ENCODE measurements at places on chromosomes 3 and 15.
A peak's percentile ranks its signal among the peaks of the same experiment; 100 is the strongest.

GRCh38 chr3:141663993-141664392, 74.1 kb upstream of the RNF7 start:
- no peak for DNase-seq

DNA sequence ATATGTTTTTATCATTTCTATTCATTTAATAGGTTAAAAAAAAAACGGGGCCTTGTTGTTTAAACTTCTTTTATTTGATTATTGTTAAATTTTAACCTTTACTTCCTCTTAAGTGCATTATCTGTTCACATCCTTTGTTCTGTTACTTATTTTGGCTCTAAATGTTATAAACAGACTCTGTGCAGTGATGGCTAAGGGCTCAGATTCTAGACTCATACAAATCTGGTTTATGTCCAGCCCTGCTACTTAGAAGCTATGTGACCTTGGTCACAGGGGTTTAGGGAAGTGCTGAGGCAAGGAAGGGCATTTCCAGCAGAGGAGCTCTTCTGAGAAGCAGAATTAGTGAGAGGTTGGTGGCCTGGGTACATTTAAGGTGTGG, 55.3 kb upstream of the VILL start:
- no peak for DNase-seq

DNA sequence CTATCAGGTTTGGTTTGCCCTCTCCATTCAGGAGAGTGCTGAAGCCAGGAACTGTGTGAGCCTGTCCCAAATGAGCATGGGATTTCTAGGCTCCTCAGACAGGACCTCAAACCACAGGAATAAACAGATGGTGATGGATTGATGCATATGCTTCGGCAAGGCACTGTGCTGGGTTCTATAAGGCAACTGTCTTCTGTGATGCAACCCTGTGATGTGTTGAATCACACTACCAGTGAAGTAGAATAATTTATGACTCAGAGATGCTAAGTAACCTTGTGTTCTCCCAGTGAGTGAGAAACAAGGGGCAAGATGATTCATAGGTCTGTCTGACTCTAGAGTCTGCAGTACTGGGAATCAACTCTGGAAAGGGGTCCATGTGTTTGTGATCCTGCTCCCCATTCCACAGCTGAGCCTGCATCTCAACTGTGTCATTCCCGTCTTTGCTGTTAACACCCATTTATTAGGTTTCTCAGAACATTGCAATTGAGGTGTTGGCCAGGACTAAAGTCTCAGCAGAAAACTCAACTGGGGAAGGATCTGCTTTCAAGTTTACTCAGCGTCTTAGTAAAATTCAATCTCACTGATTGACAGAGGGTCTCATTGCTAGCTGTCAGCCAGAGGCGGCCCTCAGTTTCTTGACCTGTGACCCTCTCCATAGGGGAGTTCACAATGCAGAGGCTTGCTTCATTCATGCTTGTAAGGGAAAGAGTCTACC, 510.1 kb upstream of the CFAP20DC start:
- peak; percentile 49 for DNase-seq

GRCh38 chr3:114700637-114701234, 406.9 kb downstream of the TIGIT start:
- DNase-seq: no peak

DNA sequence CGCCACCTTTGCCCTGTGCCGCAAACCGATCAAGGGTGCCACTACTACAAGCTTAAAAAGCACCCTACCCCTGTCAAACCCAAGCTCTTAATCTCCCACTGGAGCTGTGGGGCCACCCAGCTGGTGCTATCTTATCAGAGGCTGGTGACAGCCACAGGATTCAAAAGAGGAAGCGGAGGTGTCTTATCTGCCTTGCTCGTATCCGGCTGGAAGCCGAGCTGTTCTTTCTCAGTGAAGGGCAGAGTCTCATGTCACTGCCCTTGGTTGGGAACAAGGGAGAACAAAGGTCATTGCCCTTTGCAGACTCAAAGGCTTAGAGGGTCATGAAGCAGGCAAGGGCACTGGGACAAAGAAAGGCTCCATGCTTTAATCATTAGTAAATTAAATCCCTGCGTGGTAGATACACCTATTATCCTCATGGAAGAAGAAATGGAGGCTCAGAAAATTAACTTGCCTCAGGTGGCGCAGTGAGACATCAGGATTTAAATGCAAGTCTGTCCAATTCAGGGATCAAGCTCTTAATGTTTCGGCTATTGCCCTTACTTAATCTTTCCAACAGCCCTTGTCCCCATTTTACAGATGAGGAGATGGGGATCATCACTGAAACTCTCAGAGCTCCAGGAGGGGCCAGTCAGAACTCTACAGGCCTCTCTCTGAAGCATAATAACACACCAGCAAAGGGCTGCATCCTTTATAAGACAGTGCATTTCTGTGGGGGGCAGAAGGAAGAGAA, 360.0 kb upstream of the PROK2 start:
- no peak for DNase-seq

GRCh38 chr3:68893600-68894239, 38.6 kb downstream of the TAFA4 start:
- DNase-seq: peak; percentile 12

DNA sequence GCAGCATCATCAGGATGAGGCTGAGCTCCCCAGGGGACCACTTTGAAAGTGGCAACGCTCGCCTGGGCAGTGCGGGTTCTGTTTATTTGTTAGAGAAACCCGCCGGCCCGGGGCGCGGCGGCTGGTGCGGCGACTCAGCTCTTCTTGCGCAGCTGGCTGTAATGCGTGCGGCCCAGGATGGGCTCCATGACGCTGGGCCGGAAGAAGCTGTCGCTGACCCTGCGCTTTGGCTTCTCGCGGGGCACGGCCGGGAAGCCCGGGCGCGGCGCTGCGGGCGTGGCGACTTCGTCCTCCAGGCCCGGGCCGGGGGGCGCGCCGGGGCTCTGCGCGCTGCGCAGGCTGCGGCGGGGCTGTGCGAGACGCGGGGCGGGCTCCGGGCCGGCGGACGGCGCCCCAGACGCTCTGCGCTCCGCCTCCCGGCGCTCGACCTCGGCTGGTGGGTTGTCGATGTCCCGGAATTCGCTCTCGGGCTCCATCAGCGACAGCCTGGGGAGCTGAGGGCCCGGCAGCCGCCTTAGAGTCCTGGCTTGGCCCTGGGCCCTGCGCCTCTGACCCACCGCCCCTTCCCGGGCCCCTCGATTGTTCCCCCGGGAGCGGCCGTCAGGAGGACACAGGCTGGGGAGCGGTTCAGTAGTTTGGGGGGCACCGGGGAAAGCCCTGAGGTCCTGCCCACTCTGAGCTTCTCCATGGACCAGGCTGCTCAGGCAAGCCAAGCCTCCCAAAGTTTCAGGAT, 10.3 kb upstream of the KIF7 start:
- no peak for DNase-seq

DNA sequence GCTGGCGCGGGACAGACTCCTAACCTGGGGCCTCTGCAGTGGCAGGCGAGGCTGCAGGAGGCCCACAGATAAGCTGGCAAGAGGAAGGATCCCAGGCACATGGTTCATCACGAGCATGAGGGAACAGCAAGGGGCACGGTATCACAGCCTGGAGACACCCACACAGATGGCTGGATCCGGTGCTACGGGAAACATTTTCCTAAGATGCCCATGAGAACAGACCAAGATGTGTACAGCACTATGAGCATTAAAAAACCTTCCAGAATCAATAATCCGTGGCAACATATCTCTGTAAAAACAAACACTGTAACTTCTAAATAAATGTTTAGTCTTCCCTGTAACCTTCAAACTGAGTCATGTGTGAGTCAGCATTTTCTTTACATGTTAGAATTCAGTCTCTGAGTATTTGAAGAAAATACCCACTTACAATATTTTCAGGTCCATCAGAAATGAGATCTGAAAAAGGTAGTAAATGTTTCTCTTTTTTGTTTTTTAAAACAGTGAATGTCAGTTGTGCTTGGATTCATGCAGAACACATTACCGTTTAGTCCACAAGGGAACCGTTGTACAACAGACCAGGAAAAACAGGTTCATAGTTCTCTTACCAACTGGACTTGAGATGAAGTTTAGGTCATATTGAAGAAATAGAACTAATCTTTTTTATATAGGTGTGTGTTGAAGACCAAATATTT, 75.9 kb downstream of the BOC start:
- DNase-seq: peak; percentile 38

GRCh38 chr15:66563566-66564110, 2.2 kb downstream of the LCTL start:
- no peak for DNase-seq

- DNase-seq: no peak
Observed at GRCh38 chr15:89122505-89123180, 34.4 kb downstream of the ABHD2 start.

DNA sequence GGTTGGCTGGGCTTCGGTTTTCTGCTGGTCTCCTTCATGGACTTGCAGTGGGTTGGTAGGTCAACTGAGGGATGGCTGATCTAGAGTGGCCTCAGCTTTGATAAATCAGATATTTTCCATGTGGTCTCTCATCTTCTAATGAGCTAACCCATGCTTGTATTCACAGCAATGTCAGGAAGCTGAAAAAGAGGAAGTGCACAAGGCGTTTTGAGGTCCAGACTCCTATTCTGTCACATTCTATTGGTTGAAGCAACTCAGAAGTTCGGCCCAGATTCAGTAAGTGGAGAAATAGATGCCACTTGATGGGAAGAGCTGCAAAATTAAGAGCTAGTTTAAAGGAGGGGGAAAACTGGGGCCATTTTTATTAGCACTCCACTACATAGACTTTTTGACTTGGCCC, 361.2 kb downstream of the DIPK2A start:
- no peak for DNase-seq

- no peak for DNase-seq
Observed at GRCh38 chr3:42497009-42497731, 5.3 kb upstream of the VIPR1 start.

DNA sequence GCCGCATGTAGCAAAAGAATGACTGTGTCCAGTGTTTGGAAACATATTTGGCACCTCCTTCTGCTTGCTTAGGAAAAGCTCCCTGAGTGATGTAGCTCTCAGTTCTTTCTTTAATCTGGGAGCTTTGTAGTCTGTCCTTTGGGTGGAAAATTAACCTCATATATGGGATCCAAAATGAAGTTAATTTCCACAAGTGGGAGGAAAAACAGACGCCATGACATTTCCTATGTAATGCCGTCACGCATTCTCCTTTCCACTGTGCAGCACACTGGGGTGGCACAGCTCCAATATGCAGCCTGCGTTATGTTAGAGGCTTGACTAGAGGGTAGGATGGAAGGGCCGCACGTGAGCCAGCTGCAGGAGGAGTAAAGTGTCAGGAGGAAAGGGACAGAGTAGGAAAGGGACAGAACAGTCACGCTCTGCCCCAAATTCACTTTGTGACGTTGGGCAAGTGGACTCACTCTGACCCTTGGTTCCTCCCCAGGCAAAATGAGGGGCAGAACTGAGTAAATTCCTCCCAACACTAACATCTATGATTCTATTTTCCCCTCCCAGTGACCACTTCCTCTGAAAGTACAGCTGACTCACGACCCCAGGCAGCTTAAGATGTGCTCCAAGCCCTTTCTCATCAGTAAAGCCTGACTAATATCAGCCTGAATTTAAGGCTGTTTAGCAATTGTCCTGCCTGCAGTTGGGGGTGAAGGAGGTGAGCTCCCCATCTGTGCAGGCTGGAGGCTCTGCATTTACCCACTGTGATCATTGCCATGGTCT, 176.5 kb upstream of the PFN2 start:
- DNase-seq: peak; percentile 69

DNA sequence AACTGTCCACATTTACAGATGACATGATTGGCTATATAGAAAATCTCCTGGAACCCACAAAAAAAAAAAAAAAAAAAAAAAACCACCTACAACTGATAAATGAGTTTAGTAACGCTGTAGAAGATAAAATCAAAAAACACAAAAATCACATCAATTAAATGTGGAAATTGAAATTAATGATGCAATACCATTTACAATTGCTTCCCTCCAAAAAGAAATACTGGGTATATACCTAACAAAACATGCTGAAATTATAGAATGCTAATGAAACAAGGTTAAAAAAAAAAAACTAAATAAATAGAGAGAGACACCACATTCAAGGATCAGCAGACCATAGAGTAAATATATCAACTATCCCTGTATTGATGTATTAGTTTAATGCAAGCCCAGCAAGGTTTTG, 215.7 kb downstream of the ULK4 start:
- DNase-seq: no peak

DNA sequence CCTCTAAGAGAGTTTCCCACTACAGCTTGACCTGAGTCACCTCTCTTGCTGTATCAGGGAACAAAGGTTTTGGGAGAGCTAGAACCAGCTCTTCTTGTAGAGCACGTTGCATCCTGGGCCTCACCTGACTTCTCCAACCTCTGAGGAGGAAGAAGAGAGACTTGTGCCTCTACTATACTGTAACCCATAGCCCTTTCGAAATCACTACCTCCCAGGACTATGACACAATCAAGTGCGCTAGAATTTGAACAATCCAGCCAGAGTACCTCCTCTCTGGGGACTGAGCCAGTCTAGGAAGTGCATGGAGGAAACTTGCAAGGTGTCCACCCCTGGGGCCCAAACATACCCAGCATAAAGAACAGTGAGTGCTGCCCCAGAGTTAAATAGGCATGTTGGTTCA, 192.8 kb upstream of the BHLHE40 start:
- DNase-seq: no peak

GRCh38 chr15:83927704-83928391, 273.9 kb downstream of the ADAMTSL3 start:
- DNase-seq: no peak

DNA sequence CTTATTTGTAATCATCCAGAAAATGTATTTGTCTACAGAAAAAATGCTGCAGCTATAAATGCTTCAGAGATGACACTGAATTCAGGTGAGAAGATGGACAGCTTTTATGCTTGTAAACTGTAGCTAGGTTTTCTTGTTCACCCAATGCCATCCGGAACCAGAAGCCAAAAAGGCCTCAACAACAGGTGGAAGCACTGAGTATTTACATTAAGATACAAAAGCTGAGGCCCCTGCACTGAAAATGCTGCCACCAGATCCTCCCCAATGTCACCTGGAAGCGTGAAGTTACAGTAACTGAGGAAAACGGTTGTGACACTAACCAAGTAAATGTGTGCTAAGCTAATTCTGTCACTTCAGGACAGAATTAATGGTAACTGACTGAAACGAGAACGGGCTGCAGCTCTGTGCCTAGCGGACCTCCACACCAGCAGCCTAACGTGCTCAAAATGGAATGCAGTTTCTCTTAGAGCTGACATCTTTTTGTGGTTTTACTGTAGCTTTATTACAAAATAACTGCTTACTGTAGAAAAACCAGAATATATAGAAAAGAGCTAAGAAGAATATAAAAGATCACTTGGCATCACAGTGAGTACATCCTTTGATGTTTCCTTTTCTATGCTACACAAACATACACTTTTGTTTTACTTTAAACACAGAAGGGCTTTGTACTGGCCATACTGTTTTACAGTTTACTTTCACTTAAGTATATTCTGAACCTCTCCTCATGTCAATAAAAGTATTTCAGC, 7.6 kb downstream of the CHSY1 start:
- DNase-seq: no peak

- DNase-seq: no peak
Observed at GRCh38 chr15:48637639-48638038, 7.9 kb downstream of the FBN1 start.

- DNase-seq: no peak
Observed at GRCh38 chr15:77904901-77905300, 172.6 kb downstream of the TBC1D2B start.

- no peak for DNase-seq
Observed at GRCh38 chr15:98169551-98169950, 209.0 kb downstream of the ARRDC4 start.
